ENCODE measurements at places on chromosomes 1 and 21.
A peak's percentile ranks its signal among the peaks of the same experiment; 100 is the strongest.

- peak; percentile 20 for DNase-seq
These were observed 26.1 kb downstream of the MAN1C1 start for GRCh38 chr1:25642574-25643108.

DNA sequence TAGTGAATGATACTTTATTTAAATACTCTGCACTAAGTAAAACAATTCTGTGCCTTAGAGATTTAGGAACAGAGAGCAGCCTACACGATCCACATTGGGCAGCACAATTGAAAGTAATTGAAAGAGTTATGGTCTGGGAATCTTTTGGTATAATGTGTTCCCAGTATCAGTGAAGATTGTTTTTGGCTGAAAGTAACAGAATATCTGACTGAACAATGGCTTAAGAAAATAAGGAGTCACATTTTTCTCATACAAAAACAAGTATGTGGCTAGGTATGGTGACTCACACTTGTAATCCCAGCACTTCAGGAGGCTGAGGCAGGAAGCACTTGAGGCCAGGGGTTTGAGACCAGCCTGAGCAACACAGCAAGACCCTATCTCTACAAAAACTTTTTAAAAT lies 306.2 kb downstream of the NFIA start:
- DNase-seq: no peak

DNA sequence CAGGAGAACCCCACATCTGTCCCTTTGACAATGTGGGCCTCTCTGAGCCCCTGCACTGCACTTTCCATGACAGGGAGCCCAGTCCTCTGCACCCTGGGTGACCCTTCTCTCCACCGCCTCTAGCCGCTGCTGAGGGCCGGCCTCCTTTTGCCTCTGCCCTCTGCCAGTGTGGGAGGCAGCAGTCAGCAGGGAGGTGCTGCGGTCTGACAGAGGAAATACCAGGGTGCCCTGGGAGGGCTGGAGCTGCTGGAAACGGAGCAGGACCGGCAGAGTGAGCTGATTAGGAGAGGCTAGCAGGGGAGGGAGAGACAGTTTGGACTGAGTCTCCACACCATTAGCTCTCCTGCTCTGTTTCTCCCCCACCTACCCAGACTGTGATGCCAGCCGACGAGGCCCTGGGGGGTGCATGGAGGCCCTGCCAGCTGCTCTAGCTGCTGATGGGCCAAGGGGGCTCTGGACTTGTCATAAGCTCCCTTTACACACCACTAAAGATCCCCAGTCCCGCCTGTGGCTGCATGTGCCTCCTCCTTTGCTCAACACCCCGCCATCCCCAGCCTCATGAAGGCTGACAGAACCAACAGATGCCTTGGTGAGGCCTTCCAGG lies 171.1 kb upstream of the KLHDC7A start:
- DNase-seq: no peak

- DNase-seq: no peak
These were observed 73.4 kb downstream of the SH3BGR start for GRCh38 chr21:39525129-39525528.

DNA sequence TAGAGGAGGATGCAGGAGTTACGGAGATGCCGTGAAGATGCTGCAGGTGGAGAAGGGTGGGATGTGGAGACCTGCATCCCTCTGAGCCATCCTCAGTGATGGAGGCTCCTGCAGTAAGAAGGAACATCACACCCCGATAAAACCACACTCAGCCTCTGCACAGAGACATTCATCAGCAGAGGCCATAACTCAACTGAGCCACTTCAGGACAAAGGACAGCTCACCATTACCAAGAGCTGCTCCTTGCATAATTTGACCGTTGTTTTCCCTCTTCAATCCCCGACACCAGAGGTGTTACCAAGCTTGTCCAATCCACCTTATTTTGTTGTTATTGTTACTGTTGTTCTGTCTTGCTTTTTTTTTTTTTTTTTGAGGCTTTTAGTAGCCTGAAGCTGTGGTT lies 543.9 kb downstream of the AJAP1 start:
- no peak for DNase-seq

DNA sequence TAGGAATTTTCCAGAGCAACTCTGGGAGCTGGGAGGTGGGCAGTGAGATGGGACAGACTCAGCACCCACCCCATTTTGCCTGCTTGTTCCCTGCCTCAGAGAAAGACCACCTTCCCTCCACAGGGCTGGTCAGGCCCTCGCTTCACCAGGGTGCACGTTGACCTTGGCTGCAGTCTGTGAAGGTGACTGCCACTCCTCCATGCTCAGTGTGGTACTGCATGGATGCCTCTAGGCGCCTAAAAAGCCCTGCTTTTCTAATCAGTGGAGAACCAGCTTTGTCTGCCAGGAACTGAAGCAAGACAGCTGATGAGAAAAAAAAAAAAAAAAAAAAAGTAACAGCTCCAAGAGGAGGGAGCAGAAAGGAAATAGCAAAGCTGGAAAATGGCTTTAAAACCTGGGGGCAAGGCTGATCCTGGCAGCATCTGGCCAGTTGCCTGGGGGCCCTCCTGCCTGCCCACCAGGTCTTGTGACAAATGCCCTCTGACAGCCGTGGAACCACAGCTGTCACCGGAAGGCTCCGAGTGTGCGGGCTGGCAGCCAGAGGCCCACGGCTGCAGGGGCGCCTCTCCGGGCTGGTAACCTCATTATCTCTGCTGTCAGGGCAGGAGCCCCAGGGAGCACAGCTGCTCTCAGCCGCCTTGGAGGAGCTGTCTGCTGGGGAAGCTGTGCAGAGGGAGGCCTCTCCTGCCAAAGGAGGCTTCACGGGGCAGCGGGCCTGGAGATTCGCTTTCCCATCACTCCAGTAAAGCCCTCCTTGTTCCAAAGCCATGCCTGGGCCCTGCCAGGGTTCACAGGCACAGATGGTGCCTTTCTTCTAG lies 13.7 kb downstream of the KIAA1614 start:
- DNase-seq: peak; percentile 9

GRCh38 chr1:89877756-89878155 lies 56.9 kb downstream of the LRRC8D start:
- no peak for DNase-seq

- DNase-seq: peak; percentile 36
These were observed 170.8 kb downstream of the NFIA start for GRCh38 chr1:61253059-61253735.

DNA sequence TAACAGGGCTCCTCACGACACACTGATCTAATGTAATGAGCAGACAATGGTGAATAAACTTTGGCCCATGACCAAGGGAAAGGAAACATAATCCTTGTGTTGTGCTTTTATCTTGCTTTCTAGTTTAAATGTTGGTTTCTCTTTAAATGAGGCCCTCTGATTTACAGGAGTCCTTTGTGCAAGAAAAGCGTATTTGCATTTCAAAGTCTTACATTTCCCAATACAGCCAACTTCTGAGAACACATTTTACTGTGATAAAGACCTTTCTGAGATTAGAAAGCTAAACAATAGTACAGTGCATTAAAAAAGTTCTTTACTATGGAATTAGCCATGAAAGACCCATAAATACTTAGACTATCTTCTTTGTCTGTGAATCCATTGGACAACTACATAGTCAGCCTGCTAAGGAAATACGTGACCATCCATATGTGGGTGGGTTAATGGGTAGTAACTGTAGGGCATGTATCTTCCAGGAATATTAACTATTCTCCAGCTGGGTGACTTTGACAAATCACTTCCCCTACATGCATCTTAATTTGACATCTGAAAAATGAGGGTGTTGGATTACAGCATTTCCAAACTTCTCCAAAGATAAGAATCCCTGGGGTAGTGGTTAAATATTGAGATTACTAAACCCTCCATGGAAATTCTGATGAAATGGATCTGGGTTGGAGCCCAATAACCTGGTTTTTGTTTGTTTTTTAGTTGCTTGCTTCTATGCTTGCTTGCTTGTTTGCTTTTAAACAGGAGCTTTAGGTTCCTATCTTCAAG lies 50.3 kb upstream of the USP1 start:
- DNase-seq: no peak

DNA sequence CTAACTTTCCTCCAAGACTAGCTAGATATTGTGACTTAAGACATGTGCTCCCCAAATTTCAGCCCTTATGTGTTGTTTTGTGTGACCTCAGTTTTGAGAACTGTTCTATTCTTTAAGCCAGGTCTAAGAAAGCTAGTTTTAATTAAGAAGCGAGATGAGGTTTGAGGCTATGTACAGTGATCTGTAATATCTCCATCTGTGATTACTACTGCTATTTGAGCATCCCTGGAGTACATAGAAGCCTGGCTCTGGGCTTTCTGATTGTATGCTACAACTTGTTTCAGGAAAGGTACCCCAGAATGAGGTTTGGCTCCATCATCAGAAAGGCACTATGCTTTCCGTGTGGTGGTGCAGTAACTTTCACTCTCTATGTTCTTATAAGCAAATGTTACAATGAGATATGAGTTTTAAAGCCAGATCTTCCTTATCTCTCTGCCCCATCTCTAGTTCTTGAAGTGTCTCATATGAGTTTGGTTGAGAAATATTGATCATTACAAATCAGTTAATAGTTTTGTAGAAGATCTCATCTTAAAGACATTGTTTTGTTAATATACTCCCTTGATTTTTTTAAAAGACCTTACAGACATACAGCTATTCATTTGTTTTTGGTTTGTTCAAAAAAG lies 605 bp downstream of the RGS4 start:
- no peak for DNase-seq

DNA sequence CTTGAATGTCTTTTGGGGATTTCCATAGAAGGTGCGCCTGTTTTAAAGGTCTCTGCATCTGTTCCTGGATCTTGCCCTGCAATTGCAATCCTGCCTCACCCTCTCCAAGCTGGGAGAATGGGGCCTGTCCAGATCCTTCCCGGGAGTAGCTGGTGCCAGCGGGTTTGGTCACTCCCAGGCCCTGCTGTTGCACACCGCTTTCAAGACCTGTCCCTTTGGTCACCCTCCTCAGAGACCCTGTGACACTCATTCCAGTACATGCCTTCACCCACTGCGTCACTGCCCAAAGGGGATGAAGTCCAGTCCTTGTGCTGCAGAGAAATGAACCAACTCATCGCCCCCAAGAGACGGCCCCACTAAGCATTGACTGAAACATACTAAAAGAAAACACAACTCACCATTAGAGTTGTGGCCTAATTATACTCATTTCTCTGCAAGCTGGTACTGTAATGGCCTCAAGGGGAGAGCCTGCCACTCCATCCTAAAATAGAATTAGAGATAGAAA lies 1.9 kb upstream of the IRF2BP2 start:
- peak; percentile 36 for DNase-seq

DNA sequence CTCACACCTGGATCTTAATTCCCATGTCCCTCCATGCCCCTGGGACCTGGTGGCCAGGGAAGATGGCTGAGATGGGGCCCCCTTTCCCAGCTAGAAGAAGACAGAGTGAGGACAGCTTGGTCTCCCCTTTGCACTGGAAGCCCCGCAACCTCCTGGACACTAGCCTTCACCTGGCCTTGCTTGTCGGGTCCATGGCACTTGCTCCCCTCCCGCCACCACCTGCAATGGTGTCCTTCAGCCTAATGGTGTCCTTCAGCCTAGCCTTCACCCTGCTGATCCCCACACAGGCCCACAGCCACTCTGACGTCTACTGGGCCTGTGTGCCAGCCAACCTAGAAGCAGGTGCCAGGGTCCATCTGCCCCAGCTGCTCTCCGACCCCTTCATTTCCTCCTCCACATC lies 45.9 kb upstream of the EDN2 start:
- no peak for DNase-seq

Measured in suppressor macrophage treated with lipopolysaccharide for 1 hour (primary cell).